ENCODE measurements at places on chromosomes 11 and 22.

DNA sequence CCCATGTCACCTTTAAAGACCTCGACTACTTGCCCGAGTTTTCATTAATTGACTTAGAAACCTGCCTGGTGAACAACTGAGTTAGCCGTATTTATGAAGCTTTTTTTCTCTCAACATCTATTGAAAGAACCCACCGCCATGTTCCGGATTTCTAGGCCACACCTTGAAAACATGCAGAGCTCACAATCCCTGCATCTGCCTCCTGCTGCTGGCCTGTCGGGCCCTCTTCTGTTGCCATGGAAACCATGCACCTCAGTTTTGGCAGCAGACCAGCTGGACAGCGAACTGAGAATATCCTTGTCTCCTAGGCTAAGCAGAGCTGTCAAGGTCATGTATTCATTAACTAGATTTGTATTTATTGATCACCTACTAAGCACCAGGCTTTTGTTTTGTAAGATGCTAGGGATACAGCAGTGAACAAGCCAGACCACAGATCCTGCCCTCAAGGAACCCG, 4.3 kb upstream of the PATZ1 start:
- DNase-seq: no peak

DNA sequence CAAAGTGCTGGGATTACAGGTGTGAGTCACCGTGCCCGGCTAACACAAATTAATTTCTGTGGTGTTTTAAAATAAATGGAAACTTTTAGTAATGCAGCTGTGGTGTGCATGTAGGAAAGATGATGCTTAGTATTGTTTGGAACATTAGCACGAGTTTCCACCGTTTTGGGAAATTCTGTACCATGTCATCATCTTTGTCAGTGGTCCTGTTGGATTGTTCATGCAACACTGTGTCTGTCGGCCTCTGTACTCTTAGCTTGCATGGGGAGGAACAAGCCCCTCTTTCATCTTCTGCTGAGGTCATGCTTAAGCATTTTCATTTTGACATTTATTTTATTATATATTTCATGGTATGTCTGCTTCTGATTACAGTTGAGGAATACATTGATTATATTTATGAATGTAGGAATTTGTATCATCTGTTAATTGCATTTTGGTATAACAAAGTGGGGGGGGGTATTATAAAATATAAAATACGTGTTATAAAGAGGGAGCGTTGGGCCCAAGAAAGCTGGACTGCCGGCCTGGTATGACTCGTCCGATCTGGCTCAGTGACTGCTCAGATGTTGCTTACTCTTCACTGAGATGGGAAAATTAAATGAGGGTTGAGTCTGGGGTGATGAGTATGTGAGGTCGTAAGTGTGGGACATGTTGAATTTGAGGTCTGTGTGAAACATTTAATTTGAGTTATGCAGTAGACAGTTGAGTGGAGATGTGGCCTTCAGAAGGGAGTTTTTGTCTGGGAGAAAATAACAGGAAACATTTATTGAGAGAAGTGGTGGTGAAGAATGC, 28.7 kb downstream of the CECR2 start:
- DNase-seq: no peak

GRCh38 chr11:131350872-131351271, 19.5 kb upstream of the NTM start:
- no peak for DNase-seq

GRCh38 chr22:49971232-49972162, 10.9 kb downstream of the PIM3 start:
- DNase-seq: peak; percentile 83

DNA sequence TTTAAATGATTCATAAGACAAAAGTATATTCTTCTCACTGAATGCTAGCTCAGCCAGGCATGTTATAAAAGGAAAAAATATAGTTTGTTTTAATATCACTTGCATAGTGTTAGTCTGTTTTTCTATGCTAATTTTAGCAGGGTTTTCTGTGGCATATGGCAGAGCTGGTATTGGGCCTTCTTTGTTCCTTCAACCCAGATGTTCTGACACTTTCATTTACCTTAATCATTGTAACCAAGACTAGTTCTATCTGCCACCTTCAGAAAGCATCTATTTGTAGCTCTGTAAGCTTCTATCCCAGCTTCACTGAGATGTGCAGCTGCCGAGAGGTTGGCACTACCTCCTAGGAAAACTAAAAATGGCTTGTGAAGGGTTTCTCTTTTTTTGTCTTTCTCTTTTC, 338.7 kb downstream of the GUCY1A2 start:
- no peak for DNase-seq

GRCh38 chr22:41660416-41660815, 28.3 kb downstream of the SNU13 start:
- DNase-seq: no peak

DNA sequence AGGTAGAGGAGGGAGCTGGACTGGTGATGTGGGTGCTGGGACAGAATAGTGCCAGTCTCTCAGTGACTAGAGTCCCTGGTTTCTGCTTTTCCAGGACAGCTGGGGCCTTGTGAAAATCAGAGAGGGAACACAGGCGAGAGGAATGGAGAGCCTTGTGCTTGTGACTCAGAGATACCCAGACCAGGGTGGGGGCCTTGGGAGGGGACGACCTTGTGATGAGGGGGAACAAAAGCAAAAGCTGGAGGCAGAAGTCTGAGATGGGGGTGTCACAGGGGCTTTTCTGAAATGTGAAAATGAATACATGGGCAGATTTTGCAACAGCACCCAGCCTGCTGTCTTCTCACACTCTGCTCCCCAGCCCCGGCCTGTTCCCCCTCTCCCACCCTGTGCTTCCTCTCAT, 3.4 kb upstream of the NR1H3 start:
- DNase-seq: no peak

- peak; percentile 91 for DNase-seq
These were observed at the start of gene BIRC3 for GRCh38 chr11:102317099-102317767. TSS of gene BIRC3 (plus strand) at chr11:102317484. CDS start at chr11:102324510, 7,026 bp downstream.

DNA sequence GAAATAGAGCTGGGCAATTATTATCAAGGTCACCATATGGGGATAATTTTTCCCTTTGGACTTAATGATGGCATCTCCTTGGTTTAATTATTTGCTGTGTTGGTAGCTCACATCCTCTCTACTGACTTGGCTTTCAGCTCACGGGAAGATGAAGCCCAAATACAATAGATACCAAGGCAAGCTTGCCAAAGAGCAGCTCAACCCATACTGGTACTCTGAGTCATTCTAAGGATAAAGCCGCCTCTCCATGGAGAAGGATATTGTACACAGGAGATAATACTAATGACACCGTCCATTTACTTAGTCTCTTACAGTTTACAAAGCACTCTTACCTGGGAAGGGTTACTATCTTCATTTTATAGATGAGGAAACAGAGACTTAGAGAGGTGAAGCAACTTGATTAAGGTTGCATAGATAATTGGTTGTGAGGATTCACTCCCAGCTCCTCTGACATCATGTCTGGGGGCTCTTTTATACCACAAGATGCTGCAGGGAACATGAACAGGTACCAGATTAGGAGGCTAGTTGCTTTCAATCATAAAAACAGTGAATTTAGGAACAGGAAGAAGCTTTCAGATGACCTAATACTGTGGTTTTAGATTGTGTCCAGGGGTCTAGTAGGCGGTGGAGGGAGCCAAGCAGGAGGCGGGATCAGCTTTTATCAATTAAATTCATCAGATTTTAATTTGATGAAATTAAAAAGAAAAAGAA, 48.3 kb upstream of the PICALM start:
- no peak for DNase-seq

- DNase-seq: no peak
These were observed 13.4 kb upstream of the COMT start for GRCh38 chr22:19928207-19928606.

- no peak for DNase-seq
These were observed 33.1 kb downstream of the MTMR3 start for GRCh38 chr22:29916007-29916544.

- no peak for DNase-seq
These were observed 10.3 kb downstream of the FXYD2 start for GRCh38 chr11:117814204-117814765.

DNA sequence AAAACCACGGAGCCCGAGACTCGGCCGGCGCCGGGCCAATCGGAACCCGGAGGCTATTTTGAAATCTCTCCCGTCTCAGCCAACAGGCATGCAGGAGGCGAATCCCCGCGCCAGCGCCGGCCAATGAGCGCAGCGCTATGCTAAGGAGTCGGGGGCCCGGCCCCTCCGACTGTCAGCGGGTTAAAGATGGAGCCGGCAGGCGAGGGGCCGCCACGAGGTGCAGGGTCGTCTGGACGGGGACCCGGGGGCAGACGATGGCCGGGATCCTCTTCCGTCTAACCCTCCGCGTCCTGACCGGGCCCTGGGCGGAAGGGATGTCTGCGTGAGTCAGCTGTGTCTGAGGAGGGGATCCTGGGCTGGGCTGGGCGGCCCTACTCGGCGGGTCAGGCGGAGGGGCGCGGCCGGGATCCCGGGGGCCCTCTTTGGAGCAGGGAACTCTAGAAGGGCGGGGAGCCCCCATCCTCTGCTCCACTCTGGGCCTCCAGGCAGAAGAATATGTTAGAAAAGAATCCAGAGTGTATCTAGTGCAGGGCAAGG, 10.0 kb downstream of the SDF2L1 start:
- DNase-seq: peak; percentile 89

- DNase-seq: no peak
These were observed 123.2 kb upstream of the SORL1-AS1 start for GRCh38 chr11:121575963-121576290.

DNA sequence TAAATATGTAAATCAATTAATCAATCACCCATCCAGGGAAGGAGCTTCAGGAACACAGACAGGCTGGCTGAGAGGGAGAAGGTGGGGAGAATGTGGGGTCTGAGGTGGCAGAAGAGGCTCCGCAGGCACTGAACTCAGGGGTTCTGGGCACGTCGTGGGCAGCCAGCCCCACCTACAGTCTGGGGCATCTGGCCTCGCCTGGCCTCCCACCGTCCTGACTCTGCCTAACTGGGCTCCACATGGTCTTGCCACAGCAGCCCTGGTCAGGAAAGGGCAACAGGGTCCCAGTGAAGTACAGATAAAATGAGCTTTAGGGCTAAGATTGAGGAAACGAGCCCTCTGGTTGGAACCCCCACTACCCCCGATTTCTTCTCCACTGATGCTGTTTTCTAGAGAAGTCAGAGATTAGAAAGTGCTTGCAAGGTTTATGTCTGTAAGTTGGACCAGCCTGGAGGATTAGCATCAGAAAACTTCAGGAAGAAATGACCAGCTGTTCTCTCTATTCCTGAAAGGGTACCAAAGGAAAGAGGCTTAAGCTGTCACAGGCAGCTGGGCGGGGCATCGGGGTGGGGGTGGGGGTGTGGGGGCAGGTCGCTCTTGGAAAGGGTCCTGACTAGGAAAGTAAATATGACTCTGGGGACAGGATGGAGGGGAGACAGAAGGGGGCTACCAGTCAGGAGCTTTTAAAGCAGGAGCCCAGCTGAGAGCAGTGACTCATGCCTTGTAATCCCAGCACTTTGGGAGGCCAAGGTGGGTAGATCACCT, 261.7 kb downstream of the BUD13 start:
- DNase-seq: no peak

DNA sequence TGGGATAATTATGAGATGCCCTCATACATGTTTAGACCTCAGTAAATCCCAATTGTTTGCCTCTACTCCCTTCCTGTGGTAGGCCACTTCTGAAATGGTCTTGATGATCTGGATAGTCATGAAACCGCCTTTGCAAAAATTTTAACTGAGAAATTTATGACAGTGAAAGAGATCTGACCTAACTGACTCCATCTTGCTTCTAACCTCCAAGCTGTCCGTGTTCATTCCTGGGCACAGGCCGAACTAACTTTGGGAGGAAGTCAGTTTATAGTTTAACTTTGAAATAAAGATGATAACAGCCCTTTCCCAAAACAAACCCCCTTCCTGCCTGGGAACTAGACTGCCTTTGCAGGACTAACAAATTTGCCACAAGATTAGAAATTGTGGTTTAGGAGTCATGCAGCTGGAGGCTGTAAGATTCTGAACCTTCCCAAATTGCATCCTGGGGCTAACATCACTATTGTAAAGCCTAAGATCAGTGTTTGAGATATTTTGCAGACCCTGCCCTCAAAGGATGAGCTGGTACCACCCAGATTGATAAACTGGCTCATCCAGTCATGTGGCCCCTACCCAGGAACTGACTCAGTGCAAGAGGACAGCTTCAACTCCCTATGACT, 19.9 kb upstream of the CTR9 start:
- DNase-seq: no peak

GRCh38 chr22:46896568-46897245, 134.3 kb downstream of the TBC1D22A start:
- DNase-seq: no peak

DNA sequence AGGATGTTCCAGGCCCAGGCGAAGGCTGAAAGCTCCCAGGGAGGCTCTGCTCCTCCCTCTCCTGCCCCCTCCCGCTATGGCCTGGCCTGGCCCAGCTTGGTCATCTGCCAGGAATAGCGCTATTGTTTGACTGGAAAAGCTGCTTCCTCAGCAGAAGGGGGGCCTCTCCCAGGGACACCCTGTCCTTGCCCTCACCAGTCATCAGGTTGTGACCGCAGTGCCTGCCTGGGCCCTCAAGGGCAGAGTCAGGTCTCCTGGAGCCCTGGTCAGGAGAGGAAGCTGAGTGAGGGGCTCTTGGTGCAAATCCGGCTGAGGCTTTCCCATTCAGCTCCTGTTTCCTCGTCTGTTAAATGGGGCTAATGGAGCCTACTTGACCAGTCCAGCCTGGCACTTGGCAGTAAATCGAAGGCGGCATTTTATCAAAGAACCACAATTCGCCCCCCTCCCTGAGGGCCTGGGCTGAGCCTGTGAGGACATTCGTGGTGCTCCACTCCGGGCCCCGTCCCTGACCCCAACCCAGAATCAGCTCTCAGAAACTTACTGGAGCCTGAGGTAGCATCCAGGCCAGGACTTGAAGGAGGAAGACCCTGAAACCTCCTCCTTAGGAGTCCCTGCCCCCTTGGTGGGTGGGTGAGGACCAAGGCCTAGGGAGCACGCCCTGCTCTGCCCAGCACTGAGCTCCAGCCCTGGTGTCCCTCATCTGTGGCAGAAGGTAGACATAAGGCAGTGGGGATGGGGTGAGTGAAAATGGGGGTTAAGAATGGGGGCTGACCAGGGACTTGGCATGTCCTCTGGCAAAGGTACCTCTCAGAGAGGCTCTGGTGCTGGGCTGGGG, 2.0 kb upstream of the CASTOR1 start:
- no peak for DNase-seq

GRCh38 chr11:130109386-130109785, 39.7 kb downstream of the APLP2 start:
- no peak for DNase-seq

DNA sequence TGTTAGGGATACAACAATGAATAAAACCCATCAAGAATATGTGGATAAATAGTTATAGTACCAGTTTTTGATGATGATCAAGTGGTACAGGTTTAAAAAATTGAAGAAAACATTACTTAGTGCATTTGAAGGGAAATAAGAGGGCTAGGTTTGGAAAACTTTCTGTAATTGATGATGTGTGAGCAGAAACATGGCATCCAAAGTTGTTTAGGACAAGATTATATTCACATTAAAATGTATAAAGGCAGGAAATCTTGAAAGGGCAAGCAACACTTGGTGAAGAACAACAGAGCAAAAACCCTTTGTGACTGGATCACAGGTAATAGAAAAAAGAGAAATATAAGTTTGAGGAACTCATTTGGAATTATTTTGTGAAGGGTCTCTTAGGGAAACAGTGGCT, 572.3 kb upstream of the RAG2 start:
- no peak for DNase-seq

Data from LoVo (cell line).